ENCODE measurements at places on chromosomes 6 and 20.

- no peak for DNase-seq
Measured at GRCh38 chr6:41275489-41275888, 11.0 kb downstream of the TREM1 start.

GRCh38 chr6:147322299-147323162, 118.3 kb downstream of the STXBP5 start:
- peak; percentile 80 for DNase-seq

DNA sequence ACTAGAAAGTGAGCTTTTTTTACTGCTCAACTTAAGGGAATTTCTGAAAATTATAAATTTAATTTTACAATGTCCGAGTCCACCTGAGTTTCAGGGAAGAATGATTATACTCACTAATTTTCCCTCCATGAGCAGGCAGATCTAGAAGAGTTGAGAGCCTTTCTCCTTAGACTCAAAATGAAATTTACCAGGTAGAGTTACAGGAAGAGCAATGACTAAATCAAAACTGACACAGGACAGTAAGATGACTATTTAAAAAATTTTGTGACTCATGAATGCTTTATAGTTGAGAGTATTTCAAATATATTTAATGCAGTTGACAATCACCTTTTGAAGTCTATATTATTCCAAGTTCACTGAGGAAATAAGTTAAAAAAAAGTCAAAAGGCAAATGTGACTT, 198.1 kb upstream of the NRSN1 start:
- DNase-seq = peak; percentile 20

DNA sequence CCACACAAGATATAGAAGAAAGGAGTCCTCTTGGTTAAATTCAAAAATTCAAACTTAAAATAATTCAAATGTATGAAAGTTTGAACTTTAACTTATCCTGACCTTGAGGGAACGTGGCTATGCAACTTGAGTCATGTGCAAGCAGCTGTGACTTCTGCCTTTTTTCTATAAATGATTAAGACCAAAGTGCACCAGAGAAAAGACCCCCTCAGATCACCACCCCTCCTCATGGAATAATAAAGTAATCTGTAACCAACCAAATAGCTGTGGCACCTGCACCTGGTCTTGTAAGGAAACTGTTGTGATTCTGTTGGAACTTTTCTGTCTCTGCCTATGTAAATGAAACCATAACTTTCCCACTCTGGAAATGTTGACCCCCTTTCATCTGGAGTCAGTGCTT, 141.1 kb upstream of the GGTLC1 start:
- DNase-seq = no peak

GRCh38 chr6:108578595-108579327, 18.0 kb downstream of the FOXO3 start:
- no peak for DNase-seq

DNA sequence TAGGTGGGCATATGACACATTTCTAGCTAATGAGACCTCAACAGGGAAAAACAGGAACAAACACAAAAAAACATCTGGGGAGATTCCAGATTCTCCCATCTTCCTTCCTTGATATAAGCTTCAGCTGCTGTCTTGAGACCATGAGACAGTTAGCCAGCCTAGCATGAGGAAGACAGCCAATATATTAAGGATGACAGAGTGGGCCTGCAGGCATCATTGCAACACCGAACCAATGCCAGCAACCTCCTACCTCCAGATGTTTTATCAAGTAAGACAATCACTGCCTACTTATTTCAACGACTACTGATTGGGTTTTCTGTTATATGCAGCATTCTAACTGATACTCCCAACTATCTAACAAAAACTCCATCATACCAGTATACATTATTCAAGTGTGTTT, 119.0 kb downstream of the ISM1 start:
- DNase-seq = no peak

GRCh38 chr20:35981969-35982368, 13.6 kb downstream of the CNBD2 start:
- no peak for DNase-seq

DNA sequence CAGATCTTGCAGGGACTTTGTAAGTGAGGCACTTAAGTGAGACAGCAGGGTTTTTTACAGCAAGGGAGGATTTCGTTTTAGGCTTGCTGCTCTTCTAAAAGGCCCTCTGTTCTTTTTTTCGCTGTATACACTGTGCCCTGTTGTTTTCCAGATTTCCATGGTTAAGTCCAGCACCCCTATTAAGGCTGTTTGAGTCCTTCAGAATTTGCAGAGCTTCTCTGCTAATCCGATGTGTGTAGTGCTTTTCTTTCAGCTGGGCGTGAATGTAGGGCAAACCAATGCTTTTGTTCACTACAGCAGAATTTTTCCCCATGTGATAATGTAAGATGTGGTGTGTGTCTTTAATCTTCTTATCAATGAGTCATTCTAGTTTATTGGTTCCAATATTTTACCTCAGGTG, 200.5 kb upstream of the RREB1 start:
- DNase-seq = no peak

- no peak for DNase-seq
Measured at GRCh38 chr6:83613378-83613777, 95.5 kb downstream of the SNAP91 start.

DNA sequence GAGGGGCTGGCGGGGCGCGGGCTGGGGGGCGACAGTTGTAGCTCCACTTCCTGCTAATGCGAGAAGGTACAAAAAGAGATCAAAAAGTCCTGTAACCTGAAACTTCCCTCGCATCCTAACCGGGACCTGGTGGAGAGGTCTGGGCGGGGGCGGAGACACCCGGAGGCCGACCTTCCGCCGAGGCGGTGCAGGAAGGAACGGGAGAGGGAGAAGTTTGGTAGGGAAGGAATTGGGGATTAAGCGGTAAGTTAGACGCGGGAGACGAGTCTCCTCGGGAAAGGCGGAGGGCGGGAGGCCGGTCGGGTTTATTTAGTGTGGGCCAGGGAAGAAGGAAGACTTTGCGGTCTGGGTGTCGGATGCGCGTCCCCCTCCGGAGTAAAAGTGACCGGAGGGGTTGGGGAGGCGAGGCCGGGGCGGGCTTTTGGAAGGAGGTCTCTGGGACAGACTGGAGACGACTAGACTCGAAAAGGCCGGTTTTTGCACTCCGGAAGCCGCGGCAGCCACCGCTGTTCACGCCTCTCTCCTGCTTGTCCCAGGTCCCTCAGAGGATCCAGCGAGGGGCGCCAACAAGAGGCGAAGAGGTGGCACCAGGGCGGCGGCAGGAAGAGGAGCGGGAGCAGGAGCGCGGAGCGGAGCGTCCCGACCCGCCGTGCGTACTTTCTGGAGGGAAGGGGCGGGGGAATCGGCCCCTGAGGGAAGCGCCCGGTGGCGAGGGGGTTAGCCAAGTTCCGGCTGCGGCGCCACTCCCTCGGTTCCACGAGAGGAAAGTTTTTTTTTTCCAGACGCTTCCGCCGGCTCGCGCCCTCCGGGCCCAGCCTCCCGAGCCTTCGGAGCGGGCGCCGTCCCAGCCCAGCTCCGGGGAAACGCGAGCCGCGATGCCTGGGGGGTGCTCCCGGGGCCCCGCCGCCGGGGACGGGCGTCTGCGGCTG, 734 bp downstream of the TPBG start:
- peak; percentile 3 for DNase-seq

GRCh38 chr6:20159781-20160540, 52.3 kb downstream of the MBOAT1 start:
- no peak for DNase-seq

DNA sequence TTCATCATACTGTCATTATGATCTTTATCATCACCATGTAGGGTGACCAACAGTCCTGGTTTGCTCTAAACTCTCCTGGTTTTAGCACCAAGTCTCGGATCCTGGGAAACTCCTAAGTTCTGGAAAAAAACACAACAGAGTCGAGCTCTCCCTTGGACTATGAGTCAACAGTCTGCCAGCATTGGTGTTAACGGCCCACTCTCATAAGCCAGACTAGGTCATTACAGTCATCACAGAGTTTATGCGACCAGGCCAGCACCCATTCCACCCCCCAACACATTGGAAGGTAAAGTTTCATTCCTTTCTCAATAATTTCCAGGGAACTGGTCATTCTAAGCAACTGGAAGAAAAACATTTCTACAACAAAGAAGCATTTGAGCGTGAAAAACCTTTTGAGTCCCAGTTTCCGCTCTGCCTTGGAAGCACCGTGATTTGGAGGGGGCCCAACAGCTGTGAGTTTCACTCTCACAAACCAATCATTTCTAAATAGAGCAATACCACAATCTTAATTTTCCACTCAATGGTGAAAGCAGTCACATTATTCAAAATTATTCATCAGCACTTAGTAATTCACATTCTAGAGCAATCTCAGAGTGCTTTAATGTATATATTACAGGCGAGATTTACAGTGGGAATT, 445.0 kb downstream of the CDH26 start:
- DNase-seq = peak; percentile 54

GRCh38 chr6:85078058-85078457, 313.7 kb upstream of the TBX18 start:
- DNase-seq = no peak

GRCh38 chr6:166767230-166767629, 140.2 kb upstream of the RPS6KA2 start:
- no peak for DNase-seq

GRCh38 chr6:85920782-85921181, 278.1 kb upstream of the SYNCRIP start:
- DNase-seq = no peak

DNA sequence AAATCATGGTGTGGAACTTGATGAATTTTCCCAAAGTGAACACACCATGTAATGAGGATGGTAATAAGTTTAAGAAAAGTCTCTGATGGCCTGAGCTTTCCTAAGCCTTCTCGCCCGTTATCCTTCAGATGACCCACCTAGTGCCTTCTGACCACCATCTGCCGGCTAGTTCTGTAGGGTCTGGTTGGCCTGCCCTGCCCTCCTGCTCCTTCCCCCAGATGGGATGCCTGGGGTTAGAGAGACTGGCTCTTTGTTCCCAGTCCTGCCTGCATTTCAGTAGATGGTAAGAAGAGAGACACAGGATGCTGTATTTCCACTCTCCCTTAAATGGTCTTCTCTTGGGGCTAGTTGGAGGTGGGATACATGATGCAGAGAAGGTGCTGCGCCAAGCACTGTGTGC, 43.0 kb downstream of the TIAM2 start:
- no peak for DNase-seq

GRCh38 chr20:51131811-51132210, 108.9 kb upstream of the KCNG1 start:
- DNase-seq = no peak

GRCh38 chr6:163793011-163793983, 378.8 kb downstream of the QKI start:
- DNase-seq = peak; percentile 56

DNA sequence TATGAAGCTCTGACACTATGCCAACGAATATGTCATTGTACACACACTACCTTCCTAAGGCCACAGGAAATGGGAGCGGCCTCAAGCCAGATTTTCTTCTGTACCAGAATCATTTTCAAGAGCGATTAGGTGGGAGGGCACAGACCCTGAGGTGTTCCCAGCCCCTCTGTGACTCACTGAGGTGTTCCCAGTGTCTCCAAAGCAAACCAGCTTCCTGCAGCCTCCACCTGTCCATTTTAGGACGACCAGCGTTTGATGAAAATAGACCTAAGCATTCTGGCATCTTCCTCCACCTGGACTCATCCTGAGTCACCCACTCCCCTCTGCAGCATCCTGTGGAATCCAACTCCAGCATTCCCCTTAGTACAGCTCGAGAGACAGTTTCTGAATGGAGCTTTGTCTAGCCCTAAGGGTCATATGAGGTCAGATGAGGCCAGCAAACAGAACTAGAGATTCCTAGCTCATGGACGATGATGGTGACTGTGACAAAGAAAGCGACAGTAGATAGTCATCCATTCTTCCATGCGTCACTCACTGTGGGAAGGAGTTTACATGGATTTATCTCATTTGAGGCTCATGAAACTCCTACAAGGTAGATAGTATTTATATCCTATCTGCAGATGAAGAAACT, 203.4 kb downstream of the PTPRT start:
- no peak for DNase-seq

DNA sequence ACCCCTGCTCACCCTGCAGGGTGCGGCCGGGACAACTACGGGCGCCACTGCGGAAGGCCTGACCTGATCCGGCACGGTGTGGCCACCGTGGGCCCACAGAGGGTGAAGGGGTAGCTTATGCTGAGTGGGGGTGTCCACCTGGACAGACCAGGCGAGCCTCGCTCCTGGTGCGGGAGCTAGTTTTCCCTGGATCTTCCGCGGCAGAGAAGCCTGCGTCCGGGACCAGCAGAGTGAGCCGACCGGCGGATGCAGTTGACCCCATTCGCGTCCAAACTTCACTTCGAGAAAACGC, 38.2 kb downstream of the NCR2 start:
- DNase-seq = no peak

GRCh38 chr20:38165089-38165965, at the start of gene TGM2:
TSS of gene TGM2 (minus strand) at chr20:38165270. CDS start at chr20:38165198, 72 bp downstream.
- peak; percentile 49 for DNase-seq

DNA sequence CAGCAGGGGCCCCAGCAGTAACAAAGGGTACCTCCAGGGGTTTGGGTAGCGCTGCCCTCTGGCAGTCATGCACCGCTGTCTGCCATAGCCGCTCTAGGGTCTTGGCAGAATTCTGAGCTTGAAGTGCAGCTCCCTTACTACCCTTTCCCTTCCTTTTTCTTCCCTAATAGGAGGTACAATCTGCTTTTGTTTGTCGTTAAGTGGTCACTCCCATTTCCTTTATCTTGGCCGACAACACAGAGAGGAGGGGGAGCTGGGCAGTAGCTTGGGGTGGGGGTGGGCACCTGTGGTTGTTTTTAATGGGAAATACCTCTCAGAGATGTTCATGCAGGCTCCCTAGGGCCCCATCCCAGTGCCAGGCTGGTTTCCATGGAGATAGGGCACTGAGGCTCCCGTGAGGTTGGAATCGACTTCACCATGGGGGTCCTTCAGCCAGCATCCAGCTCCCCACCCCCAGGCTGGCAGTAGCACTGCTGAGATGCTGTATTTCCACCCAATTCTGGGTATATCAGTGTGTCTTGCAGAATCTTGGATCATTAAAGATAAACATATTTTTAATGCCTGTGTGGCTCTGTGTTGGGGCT, 18.6 kb downstream of the CCDC167 start:
- no peak for DNase-seq

GRCh38 chr6:13573669-13574110, 711 bp upstream of the SIRT5 start:
- DNase-seq = peak; percentile 6

DNA sequence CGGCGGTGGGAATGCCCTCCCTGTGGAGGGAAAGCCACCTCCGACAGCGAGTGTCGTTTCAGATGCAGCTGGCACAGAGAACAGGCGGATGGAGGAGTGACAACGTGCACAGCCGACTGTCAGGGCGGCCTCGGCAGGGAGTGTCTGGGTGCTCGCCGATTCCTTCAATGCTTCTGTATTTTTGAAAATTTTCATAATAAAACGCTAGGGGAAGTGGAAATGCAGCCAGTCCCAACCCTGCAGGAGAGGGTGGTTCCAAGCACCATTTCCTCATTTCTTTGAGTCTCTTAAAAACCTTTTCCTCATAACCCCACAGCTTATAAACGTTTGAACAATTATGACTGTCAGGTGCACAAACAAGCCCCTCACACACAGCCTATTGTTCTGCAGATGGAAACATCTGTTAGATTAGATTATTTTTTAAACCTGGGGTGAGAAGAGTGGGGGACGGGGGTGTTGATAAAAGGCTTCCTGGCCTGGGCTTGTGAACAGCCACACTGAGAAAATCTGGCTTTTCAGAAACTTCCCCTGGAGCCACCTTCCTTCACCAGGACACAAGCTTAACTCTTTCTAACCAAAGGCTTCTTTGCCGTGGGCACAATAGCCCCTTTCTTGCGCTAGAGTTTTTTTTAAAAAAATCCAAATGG, 228.9 kb downstream of the ANKRD60 start:
- no peak for DNase-seq

- no peak for DNase-seq
Measured at GRCh38 chr20:1676650-1677049, 19.1 kb upstream of the SIRPG start.
